Placental epithelial cell (primary cell): ENCODE measurements at places on chromosomes 5 and 9. TPM values are rescaled to one million over a fixed set of nuclear protein-coding genes. Genes with fewer than 3 reads are reported as not detected.

PCDHA12 gene
- total RNA-seq = under 0.01 and 0.11 TPM in 2 replicates

PLK2 gene
- 615 and 798 TPM in 2 replicates for total RNA-seq

CDO1 gene
- 0.54 and 1.6 TPM in 2 replicates for total RNA-seq

ERAP2 gene
- 7.1 and 13.6 TPM in 2 replicates for total RNA-seq

MYOT gene
- not detected in 2 replicates for total RNA-seq

IQGAP2 gene
- not detected in 2 replicates for total RNA-seq

PSAT1 gene
- total RNA-seq = 9.0 and 71.5 TPM in 2 replicates

DNAJB5 gene
- 4.3 and 10.3 TPM in 2 replicates for total RNA-seq

CCDC152 gene
- 0.39 and 0.54 TPM in 2 replicates for total RNA-seq

CD72 gene
- 1.2 and 3.5 TPM in 2 replicates for total RNA-seq

KLF9 gene
- 35.5 and 66.7 TPM in 2 replicates for total RNA-seq

CDH18 gene
- total RNA-seq = 3.9 and 4.7 TPM in 2 replicates

SLC6A19 gene
- total RNA-seq = not detected in 2 replicates

SHROOM1 gene
- total RNA-seq = 8.8 and 10.6 TPM in 2 replicates

NR6A1 gene
- 0.54 and 1.6 TPM in 2 replicates for total RNA-seq

PCDHAC2 gene
- total RNA-seq = 0.39 TPM in 1 of 2 replicates, not detected in the other

CEL gene
- 0.54 and 0.79 TPM in 2 replicates for total RNA-seq
